Right lung (tissue), 10 donors: ENCODE measurements at places on chromosomes 5 and 9. TPM values are rescaled to one million over a fixed set of nuclear protein-coding genes. Genes with fewer than 3 reads are reported as not detected.

- no peak for DNase-seq
Observed at GRCh38 chr9:124197177-124198095, 60.3 kb upstream of the NEK6 start.

DNA sequence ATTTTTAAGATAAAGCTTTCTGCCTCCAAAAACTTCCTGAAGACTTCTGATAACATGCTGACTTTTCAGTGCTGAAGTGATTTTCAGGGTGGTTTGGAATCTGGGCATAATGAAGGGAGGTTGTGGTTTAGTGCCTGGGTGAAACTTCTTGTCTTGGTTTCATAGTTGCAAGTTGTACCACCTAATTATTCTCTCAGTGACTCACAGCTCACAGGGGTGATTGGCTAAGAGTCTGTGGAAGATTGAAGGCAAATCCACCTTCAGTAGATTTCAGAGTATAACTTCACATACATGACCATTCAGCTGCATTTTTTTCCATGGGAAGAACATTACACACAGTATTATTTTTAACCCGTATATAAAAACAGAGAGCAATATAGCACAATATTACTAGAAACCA lies 199.9 kb downstream of the PTTG1 start:
- DNase-seq, result no peak

DNA sequence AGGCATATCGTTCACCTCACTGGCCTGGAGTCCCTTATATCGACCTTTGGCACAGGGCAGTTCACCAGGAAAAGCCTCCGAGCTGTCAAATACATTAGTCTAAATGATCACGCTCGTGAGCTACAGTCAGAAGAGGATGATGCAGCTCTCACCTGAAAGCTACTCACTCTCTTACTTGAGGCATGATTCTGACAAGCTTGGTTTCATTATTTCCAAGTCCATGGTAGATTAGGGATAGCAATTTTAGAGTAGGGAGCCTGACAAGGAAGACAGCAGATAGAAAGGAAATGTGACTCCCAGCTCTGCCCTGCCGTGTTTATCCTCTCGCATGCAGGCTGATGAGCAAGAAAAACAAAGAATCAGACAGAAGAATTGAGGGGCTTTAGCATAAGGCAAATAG lies 98.0 kb upstream of the MAP1B start:
- no peak for DNase-seq

DNA sequence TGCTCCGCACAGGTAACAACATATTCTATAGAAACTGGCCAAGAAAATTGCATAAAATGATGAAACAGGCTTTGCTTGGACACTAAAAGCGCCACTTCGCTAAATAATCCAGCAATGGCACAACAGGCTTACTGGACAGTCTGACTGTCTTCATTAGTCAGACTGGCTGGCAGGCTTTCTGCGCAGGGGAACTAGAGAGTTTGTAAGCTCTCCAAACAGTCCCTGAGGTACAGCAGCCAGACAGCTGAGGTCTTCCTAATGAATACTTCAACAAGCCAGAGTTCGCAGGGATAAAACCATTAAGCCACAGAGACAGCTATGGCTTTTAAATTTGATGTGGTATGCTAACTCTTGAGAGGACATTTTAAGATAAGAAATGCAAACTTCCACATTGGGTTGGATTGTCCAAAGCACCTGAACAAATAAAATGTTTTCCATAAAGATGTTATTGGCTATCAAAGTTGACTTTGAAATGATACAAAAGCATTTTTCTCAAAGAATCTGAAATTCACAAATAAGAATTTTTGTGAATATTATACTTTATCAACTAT lies 20.7 kb downstream of the PLK2 start:
- DNase-seq, result no peak

DNA sequence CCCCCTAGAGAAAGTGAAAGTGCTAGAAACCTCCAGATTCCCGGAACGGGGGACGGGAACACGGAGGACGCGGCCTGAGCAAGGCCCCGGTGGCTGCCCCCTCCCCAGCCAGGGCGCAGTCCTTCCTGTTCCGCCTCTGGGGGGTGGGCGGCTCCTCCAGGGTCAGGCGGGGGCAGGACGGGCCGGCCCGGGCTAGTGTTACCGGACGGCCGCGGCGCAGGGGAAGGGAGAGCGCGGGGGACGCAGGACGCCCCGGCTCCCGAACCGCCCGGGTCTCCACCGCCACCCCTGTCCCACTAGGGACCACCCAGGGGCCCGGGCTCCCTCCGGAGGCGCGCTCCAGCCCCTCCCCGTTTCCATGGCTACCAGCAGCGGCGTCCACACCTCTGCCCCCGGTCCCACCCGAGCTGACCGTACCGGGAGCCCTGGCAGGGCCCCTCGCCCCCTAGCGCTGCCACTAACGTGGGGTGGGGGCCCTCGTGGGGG lies 579 bp downstream of the SLC12A7 start:
- DNase-seq, result no peak

- DNase-seq, result no peak
Observed at GRCh38 chr9:15136646-15137045, 170.4 kb downstream of the TTC39B start.

DNA sequence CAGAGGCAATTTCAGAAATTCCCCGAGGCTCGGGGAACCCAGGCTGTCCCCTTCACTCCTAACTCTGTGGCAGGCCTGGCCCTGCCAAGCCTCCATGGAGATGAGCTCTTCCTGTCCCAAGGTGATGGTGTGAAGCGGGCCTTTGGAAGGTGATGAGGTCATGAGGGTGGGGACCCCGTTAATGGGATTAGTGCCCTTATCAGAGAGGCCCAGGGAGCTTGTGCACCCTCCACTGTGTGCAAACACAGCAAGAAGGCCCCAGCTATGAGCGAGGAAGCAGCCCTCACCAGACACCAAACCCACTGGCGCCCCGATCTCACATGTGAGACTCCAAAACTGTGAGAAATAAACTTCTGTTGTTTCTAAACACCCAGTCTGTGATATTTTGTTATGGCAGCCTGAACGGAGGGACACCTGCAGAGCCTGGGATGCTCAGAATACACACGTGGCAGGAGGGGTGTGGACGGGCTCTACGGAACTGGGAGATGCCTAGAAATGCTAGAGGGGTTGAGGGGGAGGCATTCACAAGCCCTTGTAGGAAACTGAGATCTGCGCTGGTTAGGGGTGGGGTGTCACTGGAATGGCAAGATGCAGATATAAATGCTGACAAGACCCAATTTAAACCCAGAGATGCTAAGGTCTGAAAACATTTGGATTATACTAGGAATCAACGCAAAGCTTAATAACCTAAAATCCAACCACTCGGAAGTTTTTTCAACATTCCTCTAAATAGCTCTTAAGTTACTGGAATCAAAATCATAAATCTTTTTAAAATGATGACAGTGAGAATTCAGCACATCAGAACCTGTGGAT lies 46.9 kb downstream of the ADAMTS2 start:
- no peak for DNase-seq

- DNase-seq, result no peak
Observed at GRCh38 chr9:18555105-18555883, 81.3 kb downstream of the ADAMTSL1 start.

GRCh38 chr5:8700671-8701070 lies 831.7 kb downstream of the MTRR start:
- DNase-seq, result no peak

DNA sequence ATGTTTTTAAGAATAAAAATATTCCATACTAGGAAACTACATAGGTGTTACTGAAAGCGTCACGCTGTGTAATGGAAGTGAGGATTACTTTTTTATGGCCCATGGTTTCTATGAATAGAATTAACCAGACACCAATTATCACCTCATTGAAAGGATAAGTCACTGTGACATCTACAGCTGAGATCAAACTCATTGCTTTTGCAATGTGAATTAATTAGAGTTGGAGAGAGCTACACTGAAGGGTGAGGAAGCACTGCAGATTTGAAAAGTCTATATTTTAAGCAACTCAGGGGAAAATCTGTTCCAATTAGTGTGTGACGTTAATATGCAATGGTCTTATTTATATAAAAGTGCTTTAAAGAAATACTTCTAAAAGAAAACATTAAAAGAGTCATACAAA lies 1300.1 kb upstream of the DMAC1 start:
- no peak for DNase-seq

- no peak for DNase-seq
Observed at GRCh38 chr5:127634007-127634406, 14.9 kb upstream of the CTXN3 start.

The TMEM174 gene
- not detected for polyA plus RNA-seq

The CDH10 gene
- polyA plus RNA-seq, result 1.7 TPM

The TMEM171 gene
- polyA plus RNA-seq, result 0.14 TPM

The FBXL7 gene
- 26.8 TPM for polyA plus RNA-seq

The HRH2 gene
- 8.8 TPM for polyA plus RNA-seq

The ARL14EPL gene
- polyA plus RNA-seq, result not detected
